ENCODE measurements at places on chromosomes 3 and 15. TPM values are rescaled to one million over a fixed set of nuclear protein-coding genes. Genes with fewer than 3 reads are reported as not detected.

- H3K27ac ChIP-seq: no peak overlapping the region
- H3K4me1 ChIP-seq: peaks cover 10% of the 10 kb centered on the region
- DNase-seq: no peak
- H3K4me3 ChIP-seq: no peak overlapping the region
Observed at GRCh38 chr3:123883111-123883510, 1.0 kb downstream of the MYLK start.

The FBXW12 gene
- polyA plus RNA-seq: not detected

DNA sequence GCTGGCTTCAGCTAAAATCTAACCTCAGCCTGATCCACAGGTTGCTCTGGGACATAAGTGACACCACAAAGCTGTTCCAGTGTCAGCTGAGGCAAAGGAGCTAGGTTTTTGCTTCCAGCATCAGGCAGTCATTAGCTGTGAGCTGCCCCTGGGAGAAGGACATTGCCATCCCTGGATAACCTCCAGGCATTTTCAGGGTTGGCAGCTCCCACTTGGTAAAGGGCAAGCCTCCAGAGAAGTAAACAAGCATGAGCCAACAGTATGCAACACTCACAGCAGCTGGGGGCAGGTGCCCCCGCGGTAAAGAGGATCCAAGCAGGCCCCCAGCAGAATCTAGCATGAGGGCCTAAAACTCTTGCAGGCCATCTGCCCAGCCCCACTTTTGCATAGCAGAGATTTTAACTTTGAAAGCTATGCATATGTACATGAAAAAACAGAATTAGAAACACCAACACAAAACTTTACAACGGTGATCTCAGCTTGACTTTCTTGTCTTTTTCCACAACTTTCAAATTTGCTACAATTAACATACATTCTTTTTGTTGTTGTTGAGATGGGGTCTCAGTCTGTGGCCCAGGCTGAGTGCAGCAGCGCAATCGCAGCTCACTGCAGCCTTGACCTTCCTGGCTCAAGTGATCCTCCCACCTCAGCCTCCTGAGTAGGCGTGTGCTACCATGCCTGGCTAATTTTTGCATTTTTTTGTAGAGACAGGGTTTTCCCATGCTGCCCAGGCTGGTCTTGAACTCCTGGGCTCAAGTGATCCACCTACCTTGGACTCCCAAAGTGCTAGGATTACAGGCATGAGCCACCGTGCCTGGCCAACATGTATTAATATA, 83.8 kb upstream of the TPM1 start:
- H3K4me1 ChIP-seq: no peaks in the 10 kb centered on the region
- no peak overlapping the region for H3K4me3 ChIP-seq
- H3K27me3 ChIP-seq: peaks cover 4% of the 10 kb centered on the region
- H3K36me3 ChIP-seq: no peaks in the 10 kb centered on the region

- peaks cover 1% of the 10 kb centered on the region for H3K36me3 ChIP-seq
- H3K27ac ChIP-seq: no peak overlapping the region
- H3K4me3 ChIP-seq: no peak overlapping the region
- no peak for DNase-seq
- H3K27me3 ChIP-seq: no peaks in the 10 kb centered on the region
Observed at GRCh38 chr3:183878071-183878470, 6.6 kb downstream of the PARL start.

DNA sequence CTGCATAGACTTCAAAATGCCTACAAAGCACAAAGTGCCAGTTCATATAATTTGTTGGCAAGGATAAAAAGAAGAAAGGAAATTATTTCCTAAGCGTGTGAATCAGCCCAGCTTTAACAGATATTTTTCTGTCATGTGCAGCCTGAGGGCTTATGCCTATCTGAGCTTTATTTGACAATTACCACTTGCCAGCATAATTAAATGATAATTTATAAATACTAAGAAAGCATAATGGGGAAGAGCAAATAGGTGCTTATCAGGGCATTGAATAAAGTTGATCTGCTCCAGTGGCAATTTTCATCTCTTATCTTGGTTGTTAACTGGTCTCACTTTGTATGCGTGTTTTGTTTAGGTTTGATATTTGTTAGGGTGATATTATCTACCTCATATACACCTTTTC, 313.4 kb upstream of the DNAJC19 start:
- H3K4me3 ChIP-seq: no peak overlapping the region
- no peak for DNase-seq
- H3K4me1 ChIP-seq: no peaks in the 10 kb centered on the region
- no peaks in the 10 kb centered on the region for H3K27me3 ChIP-seq
- no peak overlapping the region for H3K27ac ChIP-seq

DNA sequence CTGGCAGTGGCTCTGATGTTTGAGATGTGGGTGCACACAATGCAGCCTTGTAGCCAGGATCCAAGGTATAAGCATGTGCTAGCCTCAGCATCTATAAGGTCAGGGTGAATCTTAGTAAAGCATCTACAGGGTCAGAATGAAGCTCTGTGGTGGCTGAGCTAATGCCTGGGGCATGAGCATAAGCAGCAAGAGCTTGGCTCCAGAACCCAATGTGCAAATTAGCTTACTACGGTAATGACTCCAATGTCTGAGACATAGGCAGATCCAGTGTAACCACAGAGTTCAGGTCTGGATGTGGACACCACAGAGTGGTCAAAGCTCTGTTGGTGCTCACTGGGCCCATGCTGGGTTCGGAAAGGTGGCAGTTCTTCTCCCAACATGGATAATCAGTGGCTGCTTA, 304.5 kb upstream of the NECTIN3 start:
- no peak for DNase-seq
- no peaks in the 10 kb centered on the region for H3K36me3 ChIP-seq
- H3K27me3 ChIP-seq: no peaks in the 10 kb centered on the region
- no peak overlapping the region for H3K4me3 ChIP-seq

DNA sequence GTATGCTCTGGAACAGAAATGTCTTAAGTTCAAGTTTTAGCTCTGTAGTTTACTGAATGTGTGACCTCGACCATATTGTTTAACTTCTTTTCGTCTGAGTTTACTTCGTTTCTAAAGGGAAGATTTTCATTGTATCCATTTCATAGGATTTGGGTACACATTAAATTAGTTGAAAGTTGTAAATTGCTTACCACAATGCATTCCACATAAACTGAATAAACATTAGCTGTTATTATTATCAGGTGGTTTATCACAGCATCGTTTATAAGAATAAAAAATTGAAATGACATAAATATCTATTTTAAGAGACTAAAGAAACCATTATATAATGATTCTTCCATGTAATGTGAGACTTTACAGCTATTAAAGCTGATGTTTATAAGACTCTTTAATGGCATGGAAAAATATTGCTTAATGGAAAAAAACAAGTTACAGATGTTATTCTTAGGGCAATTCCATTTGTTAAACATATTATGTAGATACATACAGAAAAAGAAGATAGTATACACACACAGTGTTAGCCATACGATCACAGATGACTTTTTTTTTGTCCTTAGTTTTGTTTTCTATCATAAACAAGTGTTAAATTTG, 342.3 kb upstream of the SGO1 start:
- H3K36me3 ChIP-seq: no peaks in the 10 kb centered on the region
- peaks cover 3% of the 10 kb centered on the region for H3K4me1 ChIP-seq
- DNase-seq: no peak
- H3K27ac ChIP-seq: no peak overlapping the region

DNA sequence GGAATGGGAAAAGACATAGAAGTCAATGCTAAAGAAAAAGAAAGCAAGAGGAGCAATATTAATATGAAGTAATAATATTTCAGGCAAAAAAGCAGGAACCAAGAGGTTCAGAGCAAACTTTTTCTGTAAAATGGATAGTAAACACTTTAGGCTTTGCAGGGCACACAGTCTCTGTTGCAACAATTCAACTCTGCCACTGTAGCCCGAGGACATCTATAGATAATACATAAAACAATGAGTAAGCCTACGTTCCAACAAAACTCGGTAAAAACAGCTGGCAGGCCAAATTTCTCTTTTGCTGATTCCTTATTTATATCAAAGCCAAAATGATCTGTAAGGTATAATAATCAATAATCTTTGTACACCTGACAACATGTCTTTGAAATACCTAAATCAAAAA, 56.8 kb downstream of the SMAD6 start:
- H3K4me1 ChIP-seq: peaks cover 53% of the 10 kb centered on the region
- H3K27ac ChIP-seq: no peak overlapping the region
- no peaks in the 10 kb centered on the region for H3K36me3 ChIP-seq
- no peaks in the 10 kb centered on the region for H3K27me3 ChIP-seq
- no peak for DNase-seq

- DNase-seq: no peak
- peaks cover 13% of the 10 kb centered on the region for H3K36me3 ChIP-seq
- no peaks in the 10 kb centered on the region for H3K27me3 ChIP-seq
Observed at GRCh38 chr3:47613722-47614121, 35.1 kb upstream of the CSPG5 start.

- no peak overlapping the region for H3K27ac ChIP-seq
- no peaks in the 10 kb centered on the region for H3K27me3 ChIP-seq
- DNase-seq: no peak
- peaks cover 57% of the 10 kb centered on the region for H3K4me1 ChIP-seq
Observed at GRCh38 chr15:69145149-69145693, 15.2 kb upstream of the GLCE start.

- H3K4me3 ChIP-seq: no peak overlapping the region
- no peaks in the 10 kb centered on the region for H3K4me1 ChIP-seq
- no peak overlapping the region for H3K27ac ChIP-seq
- no peaks in the 10 kb centered on the region for H3K36me3 ChIP-seq
Observed at GRCh38 chr15:66922608-66923007, 142.8 kb upstream of the SMAD3 start.

The CACNA2D3 gene
- polyA plus RNA-seq: 0.61 TPM

GRCh38 chr3:41024031-41024836, 175.1 kb upstream of the CTNNB1 start:
- DNase-seq: no peak
- no peaks in the 10 kb centered on the region for H3K36me3 ChIP-seq
- H3K4me3 ChIP-seq: no peak overlapping the region
- H3K27ac ChIP-seq: no peak overlapping the region

- H3K27ac ChIP-seq: no peak overlapping the region
- no peaks in the 10 kb centered on the region for H3K4me1 ChIP-seq
- no peaks in the 10 kb centered on the region for H3K36me3 ChIP-seq
- DNase-seq: peak; percentile 73
- H3K4me3 ChIP-seq: no peak overlapping the region
- H3K27me3 ChIP-seq: no peaks in the 10 kb centered on the region
Observed at GRCh38 chr3:31187380-31187779, 292.9 kb upstream of the GADL1 start.

The ATP2B2 gene
- polyA plus RNA-seq: not detected
